ENCODE measurements at places on chromosomes 1 and 21.

GRCh38 chr1:23100074-23100748, 68.4 kb downstream of the LUZP1 start:
- DNase-seq: no peak

DNA sequence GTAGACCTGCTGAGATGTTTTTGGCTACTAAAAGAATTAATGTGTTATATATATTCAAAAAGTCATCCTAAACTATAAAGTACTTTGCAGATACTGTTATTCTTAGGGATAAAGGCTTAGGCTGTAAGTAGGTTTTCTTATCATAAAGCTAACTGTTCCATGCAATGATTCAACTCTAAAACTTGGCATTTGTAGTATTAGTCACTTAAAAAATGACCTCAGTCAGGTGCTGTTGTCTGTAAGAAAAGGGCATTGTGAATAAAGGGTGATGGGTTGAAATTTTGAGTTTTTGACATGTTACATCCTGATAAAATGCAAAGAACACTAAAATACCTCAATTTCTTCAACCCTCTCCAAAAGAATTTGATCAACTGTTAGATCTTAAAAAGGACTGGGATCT, 32.9 kb downstream of the ADCY10 start:
- no peak for DNase-seq

DNA sequence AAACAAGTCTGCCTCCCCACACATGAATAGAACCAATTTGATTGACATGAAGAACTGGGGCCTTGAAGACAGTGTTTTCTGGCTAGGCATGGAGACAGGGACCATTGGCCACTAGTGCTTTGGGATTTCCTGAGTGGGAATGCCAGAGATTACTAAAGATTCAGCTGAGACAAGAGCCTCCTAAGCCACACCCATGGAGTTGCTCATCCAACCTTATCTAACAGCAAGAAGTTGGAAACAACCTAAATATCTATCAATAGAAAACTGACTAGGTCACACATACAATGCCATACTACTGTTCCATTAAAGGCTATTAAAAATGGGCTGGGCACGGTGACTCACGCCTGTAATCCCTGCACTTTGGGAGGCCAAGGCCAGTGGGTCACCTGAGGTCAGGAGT, 184.1 kb downstream of the ZBTB18 start:
- DNase-seq: no peak

GRCh38 chr1:53370369-53370961, 42.6 kb upstream of the LRP8 start:
- no peak for DNase-seq

DNA sequence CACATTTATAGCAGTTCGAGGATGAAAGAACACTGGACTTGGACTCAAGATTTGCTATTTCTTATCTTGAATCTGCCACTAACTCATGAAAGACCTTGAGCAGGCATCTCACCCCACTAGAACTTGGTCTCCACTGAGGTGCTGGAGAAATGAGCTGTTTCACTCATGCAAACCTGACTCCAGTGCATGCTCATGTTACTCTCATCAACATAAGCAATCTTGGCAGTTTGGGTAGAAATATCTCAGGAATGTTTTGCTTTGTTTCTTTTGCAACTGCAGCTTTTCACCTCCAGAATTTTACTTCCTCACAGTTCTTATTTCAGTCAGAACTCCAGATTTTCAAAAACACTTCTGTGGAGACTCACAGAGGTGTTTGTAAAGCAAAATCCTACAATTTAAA, 46.2 kb upstream of the DAB1 start:
- no peak for DNase-seq

DNA sequence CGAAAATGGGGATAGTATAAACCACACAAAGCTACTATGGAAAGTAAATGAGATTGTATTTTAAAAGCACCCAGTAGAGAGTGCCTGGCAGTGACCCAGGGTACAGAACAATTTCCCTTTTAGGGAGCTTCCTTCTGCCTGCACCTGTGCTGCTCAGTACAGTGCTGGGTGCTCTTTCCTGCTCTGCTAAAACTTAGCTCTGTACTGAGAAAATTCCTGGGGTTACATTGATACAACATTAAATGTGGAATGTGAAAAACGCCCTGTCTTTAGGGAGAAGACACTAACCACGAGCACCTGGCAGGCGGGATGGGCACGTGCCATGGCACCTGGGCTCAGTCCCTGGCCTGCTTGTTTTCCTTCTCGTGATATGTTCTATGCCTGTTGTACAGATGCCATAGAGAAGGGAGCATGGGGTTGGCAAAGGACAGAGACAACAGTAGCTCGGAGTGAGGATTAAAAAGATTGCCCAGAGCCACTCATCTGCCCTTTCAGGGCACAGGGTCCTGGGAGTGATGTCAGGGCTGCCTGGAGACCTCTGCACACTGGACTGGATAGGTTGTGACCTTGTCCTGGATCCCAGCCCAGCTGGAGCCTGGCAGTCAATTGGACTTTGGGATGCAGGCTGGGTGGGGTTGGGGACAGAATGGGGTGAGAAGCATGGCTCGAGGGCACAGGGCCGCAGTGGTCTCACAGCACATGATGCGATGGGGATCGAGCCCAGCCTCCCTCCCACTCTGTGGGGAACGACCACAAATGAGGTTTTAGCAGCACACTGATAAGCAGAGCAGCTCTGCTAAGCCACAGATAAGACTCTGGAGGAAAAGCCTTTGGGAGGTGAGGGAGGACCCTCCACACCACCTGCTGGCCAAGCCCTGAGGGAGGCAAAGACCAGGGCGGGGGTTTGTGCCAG, 4.2 kb downstream of the SPATA46 start:
- no peak for DNase-seq

DNA sequence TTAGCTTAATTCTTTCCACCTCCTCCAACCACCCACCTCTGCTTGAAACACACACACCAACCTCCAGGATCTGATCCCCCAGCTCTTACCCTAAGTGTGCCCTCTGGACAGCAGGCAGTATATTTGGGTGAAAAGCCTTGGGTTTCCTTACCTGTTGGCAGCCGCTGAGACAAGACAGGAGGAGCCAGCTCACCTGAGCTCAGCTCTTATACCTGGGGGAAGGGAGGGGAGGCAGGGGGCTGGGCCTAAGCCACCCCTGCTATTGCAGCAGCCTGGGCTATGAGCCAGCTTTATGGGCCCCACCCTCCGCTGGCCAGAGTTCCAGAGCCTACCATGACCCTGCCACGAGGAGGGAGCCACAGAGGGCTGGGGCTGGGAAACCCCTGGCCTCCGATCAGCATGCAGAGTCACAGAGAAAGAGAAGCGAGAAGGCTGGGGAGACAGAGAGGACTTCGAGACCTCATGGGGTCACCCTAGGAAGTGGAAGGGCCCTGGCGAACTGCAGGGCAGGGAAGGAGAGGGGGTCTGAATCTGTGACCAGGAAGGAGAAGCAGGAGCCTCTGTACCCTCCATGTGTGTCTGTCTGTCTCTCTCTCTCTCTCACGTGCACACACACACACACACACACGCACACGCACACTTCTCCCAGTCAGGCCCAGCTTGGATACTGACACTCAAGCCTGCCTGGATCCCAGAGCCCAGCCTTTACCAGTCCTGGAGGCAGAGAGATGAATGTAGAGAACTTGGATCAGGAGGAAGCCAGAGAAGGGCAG, at the start of gene S100A14:
TSS of gene S100A14 (minus strand) at position 182 of the 773 bp plus-strand sequence. CDS start 467 bp downstream, outside the sequence.
- no peak for DNase-seq

DNA sequence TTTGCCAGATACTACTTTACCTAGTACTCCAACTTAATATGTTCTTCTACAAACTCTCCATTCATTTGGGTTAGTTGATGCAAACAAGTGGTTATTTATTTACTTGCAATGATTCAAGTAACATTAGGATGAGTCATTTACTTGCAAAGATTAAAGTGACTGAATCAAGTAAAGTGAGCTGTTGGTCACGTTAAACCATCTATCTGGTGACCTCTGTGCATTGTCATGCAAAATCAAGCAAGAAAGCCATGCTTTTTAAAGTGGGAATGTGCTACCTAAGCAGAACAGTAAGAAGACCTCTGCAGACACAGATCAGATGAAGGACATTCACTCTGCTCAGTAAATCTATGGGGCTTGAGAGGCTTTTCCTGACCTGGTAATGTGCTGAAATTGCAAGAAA, 254.7 kb downstream of the LRRIQ3 start:
- DNase-seq: no peak

GRCh38 chr21:46459356-46460112, 843 bp downstream of the DIP2A start:
- DNase-seq: no peak

DNA sequence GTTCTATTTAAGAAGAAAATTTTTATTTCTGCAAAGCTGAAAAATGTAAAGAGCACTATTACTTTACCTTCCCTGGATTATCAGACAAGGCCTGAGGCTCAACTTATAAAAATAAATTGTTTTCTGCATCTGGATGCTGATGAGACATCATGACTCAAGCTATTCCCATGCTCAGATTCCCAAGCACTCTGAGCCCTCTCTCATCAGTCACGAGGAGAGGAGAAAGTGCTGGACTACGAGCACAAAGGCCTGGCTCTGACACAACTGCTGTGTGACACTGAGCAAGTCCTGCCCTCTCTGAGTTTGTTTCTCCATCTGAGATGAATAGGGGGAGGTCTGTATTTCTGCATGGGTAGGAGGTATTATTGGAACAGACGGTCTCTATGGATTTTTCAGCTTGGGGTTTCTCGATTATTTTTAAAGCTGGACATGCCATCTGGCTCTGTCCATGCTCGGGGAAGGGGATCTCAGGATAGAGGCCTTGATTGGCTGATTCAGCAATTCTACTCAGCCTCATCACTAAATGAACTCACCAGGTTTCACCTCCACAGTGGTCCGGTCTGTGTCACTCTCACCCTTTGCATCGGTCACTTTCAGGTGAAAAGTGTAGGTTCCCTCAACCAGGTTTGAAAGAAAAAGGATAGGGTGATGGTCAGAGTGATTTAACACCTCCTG, 107.7 kb downstream of the KIAA0319L start:
- no peak for DNase-seq

GRCh38 chr21:32448803-32449594, 36.5 kb downstream of the EVA1C start:
- no peak for DNase-seq

- no peak for DNase-seq
Observed at GRCh38 chr1:176609556-176610408, 146.8 kb downstream of the PAPPA2 start.

- no peak for DNase-seq
Observed at GRCh38 chr1:211577277-211577818, 1.6 kb downstream of the SLC30A1 start.

DNA sequence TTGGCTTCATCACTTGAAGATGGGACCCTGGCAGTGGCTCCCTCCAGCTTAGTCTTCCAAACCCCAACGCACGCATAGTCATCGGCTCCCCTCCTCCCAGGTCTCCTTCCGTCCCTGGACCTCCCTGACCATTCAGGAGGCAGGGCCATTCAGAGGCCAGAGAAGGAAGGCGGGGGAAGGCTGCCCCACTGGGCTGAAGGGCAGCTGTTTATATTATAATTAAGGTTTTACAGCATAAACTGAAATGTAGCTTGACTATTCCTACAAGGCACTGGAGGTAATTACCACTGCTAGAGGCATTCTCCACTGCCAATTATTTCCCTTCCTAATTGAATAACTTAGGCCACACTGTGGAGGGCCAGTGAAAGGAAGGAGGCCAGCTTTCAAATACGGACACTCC, 170.6 kb upstream of the PROX1 start:
- DNase-seq: no peak

DNA sequence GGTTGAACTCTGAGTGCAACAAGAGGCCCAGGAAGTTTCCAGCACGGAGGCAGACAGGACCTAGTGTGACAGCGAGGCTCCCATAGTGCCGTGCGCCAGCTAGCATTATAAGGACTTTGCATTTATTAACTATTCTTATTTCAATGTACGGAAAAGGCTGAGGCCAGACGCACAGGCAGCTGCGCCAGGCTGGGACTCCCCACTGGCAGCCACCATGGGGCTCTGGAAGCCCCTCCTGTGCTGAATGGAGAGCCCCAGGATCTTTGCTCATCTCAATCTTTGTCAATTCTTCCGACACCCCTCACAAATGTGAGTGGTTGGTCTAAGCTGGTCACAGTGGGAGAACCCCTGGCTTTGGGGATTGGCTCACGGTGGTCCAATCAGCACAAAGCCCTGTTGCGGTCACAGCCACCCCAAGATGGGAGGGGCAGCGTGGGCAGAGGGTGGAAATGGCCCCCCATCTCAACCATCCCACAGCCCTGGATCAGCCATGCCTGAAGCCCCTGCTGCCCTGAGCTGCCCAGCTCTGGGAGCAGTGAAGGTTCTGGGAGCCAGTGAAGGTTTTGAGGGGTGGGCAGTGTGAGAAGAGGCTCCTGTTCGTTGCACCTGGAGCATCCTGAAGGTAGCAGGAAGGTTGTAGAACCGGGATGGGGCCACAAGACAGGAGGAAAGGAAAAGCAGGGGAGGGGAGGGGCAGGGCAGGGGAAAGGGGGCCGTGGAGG, 59.5 kb upstream of the ADARB1 start:
- no peak for DNase-seq

- no peak for DNase-seq
Observed at GRCh38 chr1:227244339-227245118, 73.8 kb downstream of the CDC42BPA start.

DNA sequence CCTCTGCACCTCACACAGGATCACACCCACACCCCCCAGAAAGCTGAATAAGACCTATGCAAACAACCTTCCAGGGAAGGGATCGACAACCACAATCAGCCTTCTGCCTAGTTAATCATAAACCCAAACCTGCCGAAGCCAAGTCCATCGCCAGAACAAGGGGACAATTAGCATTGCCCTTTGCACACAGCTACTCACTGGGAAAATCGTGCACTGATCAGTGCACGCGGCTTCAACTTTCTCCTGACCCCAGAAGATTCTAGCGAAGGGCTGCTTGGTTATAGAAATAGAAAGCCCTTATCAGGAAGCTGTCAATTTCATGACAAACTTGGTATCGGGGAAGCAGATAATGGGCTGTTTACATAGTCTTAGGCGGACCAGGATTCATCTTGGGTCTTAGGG, 29.5 kb downstream of the RUNX1 start:
- DNase-seq: no peak

DNA sequence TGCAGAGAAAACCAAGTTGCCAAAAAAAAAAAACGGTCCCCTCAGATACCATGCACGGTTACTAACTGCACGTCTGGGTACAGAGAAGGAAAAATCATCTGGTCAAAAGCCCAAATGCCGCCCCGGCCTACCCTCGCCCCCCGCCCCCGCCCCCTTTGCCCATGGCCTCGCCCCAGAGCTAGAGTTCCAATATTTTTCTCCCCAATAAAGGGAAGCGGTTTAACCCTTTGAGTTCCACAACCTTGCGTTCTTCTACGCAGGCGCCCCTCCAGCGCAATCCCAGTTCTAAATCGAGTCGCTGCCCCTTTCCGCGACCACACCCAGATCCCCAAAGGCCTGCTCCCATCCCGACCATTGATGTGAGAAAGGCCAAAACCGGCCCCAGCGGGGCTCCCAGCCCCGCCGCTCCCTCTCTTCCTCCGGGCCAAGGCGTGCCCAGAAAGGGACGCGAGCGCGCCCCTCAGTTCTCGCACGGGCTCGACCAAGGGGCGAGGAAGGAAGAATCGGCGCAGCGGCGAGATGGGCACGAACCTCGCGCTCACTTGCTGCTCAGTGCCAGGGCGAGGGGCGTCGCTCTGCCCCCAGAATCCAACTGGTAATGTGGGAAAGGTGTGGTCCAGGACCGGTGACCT, 797 bp downstream of the WDR47 start:
- peak; percentile 1 for DNase-seq
